ENCODE measurements at places on chromosomes 7 and 10.

- peak; percentile 83 for DNase-seq
Measured at GRCh38 chr7:106568680-106569499, 92.1 kb downstream of the CCDC71L start.

DNA sequence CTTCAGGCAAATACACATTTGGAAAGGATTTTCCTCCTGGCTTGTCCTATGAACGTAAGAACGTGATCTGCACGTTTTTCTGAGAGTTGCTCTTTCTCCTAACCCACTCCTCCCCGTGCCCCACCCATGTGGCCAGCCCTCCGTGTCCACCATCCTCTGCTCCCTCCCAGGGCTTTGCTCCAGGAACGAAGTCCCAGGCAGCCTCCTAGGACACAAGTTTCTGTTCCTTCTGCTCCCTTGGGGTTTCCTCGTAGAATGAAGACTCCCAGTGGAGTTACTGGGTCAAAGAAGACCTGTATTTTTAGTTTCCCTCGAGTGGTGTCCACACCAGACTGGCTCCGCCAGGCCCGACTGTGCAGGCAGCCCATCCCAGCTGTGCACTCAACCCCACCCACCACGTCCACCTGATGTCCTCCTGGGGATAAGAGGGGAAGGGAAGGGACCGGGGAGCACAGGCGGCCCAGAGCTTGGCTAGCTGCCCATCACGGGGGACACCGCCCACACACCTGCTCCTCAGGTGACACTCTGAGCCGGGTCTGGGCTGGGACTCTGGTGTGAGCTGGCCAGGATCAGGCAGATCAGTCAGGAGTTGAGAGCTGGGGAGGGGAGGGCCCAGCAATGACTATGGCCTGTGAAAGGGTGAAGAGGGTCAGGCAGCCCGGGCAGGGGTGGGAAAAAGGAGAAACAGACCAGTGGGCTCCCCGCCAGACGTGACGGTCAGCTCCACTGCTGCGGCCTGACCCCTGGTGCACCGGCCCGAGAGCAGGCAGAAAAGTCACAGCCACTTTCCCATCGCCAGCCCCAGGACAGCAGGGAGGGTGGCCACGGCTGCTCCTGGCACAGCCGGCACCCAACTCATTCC, 54.3 kb upstream of the PPP2R2D start:
- no peak for DNase-seq

DNA sequence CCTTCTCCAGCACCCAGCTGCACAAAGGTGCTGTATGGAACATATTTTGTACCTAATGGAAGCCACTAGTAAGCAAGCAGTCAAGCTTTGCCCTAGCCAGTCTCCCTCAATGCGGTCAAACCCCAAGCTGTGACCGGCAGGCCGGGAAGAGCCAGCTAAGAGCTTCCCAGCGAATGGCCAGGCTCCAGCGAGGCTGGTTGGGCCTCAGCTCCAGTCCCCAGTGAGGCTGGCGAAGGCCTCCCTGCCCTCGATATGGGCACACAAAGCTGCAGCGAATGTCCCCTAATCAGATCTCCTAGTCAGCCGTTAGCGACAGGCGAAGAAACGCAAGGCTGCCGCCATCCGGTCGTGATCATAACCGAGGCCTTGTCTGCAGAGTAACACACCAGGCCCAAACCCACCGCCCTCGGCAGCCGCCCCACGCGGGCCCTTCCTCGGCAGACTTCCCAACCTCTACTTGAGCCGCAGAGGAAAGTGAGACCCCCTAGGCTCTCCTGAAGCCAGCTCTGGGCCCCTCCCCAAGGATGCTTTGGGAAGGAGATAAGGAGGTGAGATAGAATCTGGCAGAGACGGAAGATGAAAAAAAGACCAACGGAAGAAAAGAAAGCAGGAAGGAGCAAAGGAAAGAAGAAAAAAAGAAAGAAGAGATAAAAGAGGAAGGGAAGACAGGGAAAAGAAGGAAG, 3.1 kb upstream of the HOXA9 start:
- no peak for DNase-seq

GRCh38 chr7:36565792-36566356, 158.4 kb downstream of the AOAH start:
- DNase-seq = no peak

DNA sequence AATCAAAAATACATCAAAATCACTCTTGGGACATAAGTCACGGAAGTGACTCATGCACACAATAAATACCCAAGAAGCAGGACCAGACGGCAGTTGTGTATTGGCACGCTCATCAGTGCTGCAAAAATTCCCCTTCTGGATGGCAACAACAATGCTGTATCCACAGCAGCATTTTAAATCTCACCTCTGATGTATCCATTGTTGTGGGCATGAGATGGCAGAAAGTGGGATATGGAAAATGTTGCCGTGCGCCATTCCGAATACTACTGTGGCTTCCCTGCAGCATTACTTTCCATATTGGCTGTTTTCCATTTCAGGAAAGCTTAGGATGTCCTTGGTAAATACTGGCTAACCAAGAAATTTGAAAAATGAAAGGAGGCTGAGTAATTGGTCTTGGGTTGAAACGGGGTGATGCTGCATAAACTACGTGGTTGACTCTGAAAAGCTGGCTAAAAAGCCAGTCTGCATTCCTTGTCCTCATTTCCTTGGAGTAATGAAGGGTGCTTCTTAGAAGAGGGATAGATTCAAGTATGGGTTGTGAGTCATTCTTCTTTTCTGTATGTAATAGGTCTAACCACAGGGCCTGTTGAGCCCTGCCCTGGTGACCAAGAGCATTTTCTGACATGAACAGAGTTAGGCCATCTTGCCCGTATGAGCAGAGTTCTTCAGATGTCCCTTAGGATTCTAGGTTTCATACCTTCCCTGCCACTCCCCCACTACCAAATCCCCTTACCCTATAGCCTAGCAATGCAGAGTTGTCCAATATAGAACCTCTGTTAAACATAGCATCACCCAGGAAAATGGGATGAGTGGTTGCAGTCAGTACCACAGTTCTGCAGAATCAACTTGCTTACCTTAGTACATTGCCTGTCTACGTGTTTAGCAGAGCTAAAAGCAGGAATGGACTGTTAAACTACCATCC, 36.3 kb upstream of the TOMM7 start:
- DNase-seq = peak; percentile 98

DNA sequence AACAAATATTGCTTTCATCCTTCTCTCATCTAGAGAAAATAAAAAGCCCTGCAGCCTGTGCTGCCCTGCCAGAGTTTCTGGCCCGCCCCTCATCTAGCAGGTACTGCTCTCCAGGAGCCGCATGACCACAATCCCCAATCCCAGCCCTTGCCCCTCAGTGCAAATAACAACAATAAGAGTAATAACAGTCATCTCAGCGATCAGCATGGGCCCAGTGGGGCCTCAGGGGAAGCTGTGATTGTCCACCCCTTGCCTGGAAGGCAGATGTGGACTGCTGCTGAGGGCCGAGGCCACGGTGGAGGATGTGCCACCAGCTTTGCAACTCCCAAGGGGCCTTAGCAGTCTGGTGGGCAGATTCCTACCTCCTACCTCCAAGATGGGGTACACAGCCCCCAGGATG, 106.1 kb downstream of the CDH23 start:
- DNase-seq = no peak

DNA sequence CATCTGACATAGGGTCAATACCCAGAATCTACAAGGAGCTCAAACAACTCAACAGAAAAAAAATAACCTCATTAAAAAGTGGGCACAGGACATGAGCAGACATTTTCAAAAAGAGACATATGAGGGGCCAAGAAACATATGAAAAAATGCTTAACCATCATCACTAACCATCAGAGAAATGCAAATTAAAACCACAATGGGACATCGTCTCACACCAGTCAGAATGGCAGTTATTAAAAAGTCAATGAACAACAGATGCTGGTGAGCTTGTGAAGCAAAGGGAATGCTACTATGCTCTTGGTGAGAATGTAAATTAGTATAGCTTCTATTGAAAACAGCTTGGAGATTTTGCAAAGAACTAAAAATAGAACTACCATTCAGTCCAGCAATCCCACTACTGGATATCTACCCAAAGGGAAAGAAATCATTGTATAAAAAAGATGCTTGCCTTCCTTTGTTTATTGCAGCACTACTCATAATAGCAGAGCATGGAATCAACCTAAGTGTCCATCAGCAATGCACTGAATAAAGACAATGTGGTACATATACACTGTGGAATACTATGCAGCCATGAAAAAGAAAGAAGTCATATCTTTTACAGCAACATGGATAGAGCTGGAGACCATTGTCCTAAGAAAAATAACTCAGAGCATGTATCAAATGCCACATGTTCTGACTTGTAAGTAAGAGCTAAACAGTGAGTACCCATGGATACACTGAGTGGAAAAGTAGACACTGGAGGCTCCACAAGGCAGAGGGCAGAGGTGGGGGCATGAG, 139.8 kb downstream of the ADARB2 start:
- no peak for DNase-seq

- DNase-seq = no peak
Measured at GRCh38 chr10:62153191-62153590, 115.5 kb downstream of the RTKN2 start.

GRCh38 chr10:121639416-121639815, 41.2 kb upstream of the FGFR2 start:
- no peak for DNase-seq

DNA sequence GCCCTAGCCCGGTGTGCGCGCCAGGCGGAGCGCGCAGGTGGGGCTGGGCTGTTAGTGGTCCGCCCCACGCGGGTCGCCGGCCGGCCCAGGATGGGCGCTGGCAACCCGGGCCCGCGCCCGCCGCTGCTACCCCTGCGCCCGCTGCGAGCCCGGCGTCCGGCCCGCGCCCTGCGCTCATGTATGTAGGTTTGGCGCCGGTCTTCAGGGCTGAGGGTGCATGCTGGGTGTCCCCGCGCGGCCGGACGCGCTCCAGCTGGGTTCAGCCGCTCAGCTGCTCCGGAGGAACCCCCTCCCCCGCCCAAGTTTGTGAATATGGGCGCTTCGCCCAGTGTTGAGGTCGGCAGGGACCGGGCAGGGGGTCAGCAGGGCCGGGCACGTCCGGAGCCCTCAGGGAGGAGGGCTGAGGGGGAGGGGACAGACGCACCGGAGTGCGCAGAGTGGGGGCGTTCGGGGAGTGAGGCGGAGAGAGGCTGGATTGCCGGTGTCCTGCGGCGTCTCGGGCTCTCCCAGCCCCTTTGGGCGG, 559 bp downstream of the VWC2 start:
- no peak for DNase-seq

DNA sequence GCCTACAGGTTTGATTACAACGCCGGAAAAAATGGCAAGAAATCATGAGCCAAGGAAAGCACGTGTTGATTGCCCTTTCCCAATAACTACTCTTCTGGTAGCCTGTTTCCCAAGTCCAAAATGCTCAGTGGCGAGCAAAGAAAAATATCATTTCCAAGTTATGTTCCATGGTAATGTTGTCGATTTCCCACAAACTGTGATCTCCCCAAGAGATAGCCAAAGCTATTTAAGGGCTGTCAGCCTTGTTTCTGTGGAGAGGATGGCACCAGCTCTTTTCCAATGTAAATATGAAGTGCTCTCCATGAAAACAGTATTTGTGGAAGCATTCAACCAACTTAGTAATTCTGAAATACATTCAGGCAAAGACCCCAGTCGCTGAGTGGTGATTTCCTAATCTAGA, 232.5 kb upstream of the AOAH start:
- no peak for DNase-seq

DNA sequence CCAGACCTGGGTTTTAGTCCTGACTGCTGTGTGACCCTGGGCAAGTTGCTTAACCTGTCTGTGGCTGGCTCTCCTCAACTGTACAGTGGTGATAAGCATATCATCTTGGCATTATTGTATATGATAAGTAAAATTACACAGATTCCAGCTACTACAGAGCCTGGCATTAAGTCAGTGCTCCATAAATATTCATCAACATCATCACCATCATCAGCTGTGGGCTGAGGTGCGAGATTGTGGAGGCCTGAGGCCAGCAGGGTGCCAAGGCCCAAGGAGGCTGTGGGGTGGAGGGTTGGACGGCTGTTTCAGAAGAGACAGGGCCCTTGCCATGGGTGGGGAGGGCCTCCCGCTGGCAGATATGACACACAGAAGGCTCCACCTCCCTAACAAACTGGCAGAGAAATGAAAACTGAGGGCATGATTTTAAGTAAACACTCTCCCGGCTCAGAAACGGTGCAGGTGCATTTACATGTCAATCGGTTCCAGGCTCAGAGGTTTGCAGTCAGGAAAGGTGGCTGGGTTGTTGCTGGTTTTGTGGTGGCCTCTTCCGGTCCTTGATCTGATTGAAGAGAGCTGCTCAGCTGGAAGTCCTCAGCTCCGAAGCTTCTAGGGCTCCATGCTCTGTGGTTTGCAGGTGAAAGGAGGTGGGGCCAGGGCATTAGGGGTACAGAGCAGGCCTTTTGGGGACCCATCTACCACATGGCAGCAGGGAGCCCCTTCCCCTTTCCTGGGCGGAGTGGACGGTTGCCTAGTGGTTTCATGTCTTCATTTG, 10.2 kb downstream of the CRYGN start:
- DNase-seq = no peak

GRCh38 chr10:108452533-108452932, 1288.0 kb upstream of the SORCS1 start:
- DNase-seq = peak; percentile 39

GRCh38 chr7:40881405-40881926, 746.7 kb downstream of the SUGCT start:
- DNase-seq = no peak

GRCh38 chr7:6382817-6383216, 64.9 kb downstream of the DAGLB start:
- DNase-seq = no peak

GRCh38 chr10:75703191-75703854, 271.9 kb downstream of the LRMDA start:
- no peak for DNase-seq

GRCh38 chr7:151148319-151149259, 18.9 kb downstream of the GBX1 start:
- no peak for DNase-seq

DNA sequence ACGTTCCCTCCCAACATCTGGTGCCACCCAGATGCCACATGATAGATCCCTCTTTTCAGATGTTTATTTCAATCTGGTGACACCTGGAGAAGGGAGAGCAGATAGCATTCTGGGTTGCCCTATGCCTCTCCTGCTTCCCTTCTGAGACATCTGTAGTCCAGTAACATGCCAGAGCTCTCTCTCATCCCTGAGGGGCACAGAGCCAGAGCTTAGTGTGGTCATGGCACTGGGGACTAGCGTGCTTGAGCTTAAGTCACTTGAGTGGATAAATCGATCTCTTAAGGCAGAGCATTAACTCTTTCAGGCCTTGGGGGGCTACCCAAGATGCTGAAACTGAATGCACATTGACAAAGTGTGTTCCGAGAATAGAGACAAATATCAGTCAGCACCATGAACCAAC, 47.9 kb downstream of the WNT2 start:
- peak; percentile 23 for DNase-seq

GRCh38 chr10:61042533-61042932, 98.5 kb upstream of the RHOBTB1 start:
- no peak for DNase-seq

DNA sequence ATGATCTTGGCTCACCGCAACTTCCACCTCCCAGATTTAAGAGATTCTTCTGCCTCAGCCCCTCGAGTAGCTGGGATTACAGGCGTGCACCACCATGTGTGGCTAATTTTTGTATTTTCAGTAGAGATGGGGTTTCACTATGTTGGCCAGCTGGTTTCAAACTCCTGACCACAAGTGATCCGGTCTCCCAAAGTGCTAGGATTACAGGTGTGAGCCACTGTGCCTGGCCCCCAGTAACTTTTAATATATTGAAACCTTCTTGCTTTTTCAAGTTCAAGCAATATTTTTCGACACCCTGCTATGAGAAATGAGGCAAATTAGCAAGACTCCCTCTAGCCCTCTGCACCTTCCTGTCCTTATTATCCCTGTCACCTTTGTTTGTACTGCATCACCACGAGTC, 144.0 kb downstream of the EVX1 start:
- DNase-seq = no peak
